Activated CD8-positive, alpha-beta memory T cell treated with anti-CD3 and anti-CD28 coated beads for 1 hour (primary cell): ENCODE measurements at places on chromosomes 3 and 15.

GRCh38 chr3:193620057-193620456 is 27.0 kb downstream of the OPA1 start:
- no peak for DNase-seq

GRCh38 chr3:5187920-5188418 is 462 bp downstream of the EDEM1 start:
- peak; percentile 39 for DNase-seq

- no peak for DNase-seq
These were observed 46.7 kb downstream of the EMC4 start for GRCh38 chr15:34271493-34271892.

DNA sequence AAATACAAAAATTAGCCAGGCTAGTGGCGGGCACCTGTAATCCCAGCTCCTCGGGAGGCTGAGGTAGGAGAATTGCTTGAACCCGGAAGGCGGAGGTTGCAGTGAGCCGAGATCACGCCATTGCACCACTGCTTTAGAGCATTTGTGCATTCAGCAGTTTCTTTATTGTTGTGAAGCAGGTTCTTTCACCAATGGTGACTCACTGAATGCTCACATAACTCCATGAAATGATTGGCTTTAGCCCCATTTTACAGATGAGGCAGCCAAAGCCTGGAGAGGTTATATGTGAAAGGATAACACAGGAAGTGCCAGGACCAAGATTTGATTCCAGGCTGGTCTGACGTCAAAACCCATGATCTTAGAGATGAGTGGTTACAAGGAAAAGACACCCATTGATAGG is 195.2 kb downstream of the SLCO3A1 start:
- DNase-seq, result no peak

GRCh38 chr15:81308260-81308659 is 15.7 kb downstream of the STARD5 start:
- no peak for DNase-seq

DNA sequence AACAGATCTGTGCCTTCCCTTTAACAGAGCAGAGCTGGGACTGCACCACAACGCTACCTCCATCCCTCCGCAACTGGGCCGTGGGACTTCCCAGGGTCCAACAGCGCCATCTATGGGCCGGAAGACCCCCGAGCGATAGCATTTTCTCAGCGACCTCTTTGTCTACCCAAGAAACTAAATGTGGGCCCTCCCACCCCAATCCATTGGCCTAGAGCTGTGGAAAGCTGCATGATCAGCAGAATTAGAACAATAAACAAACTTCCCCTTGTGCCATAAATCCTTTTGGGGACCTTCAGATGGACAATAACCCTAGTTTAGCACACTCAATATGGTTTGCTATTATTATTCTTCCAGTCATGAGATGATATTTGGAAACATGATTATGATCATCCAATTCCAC is 74.8 kb upstream of the NTRK3 start:
- no peak for DNase-seq

DNA sequence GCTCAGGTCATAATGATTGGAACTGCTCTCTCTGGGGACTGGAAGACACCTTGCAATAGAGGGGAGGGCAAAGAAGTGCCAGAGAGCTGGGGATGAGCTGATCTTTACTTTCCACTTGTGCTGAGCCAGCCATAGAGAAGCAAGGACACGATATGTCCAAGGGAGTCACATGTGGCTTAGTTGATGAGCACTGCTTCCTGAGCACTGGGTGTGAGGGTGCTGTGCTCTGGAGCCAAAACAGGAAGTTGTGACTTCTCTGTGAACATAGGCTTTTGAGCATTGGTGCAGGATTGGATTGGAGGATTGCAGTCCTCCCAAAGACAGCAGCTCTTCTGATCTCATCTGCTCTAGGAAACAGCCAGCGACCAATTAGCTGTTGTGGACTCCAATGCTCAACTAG is 6.7 kb downstream of the PARP14 start:
- no peak for DNase-seq

GRCh38 chr3:196135693-196136639 is 54.1 kb upstream of the TFRC start:
- no peak for DNase-seq

DNA sequence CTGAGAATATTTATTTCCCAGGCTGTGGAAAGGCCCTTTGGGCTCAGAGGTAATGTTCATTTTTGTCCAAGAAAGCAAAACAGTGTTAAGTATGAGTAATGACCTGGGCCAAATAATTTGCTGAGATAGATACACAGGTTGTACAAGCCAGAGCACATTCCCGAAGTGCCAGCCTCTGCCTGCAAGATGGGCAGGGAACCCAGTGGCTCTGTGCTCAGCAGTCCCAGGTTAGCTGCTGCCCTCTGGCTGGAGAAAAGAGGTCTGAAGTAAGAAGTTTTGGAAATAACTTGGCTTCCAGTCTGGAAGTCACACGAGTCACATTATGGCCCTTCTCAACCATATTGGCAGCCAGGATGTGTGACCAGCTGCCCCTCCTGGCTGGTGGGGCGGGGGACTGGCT is 20.2 kb downstream of the MYZAP start:
- DNase-seq, result no peak

GRCh38 chr3:129549006-129549800 is 6.2 kb downstream of the H1-8 start:
- no peak for DNase-seq

DNA sequence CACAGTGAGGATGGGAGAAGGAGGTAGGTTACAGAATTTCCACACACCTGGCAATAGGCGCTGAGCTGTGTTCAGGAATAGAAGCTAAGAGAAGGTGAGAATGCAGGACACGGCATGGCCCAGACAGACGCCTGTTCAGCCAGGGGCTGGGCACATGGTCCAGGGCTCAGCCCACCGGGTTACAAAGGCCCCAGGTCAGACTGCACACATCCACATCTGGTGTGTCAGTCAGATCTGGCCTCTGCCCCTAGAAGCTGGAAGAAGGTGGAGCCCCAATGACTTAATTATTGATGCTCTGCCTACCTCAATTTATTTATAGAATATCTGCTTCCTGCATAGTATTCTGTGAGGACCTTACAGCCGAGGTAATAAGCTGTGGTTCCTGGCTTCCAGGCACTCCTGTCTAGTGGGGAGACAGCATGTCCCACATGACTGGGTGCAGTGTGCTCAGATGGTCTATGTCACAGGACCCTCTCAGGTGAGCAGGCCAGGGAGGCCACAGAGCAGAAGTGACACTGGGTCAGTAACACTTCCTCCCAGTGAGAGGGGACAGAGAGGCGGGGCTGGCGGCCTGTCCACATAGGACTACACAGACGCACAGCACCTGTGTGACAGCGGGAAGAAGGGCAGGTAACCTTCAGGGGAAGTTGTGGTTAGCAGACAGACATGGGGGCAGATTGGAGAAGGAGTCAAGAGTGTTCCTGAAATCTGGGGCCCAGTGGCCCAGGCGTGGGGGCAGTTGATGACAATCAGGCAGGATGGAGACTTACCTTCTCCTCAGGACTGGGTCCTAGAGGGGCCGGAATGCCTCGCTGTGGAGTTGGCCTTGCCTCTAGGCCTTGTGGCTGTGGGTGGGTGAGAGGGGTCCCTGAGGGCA is 38.6 kb upstream of the PLXNA1 start:
- no peak for DNase-seq

GRCh38 chr3:98733812-98734281 is 29.3 kb upstream of the ST3GAL6 start:
- no peak for DNase-seq
